ENCODE measurements at places on chromosomes 1 and 21.

DNA sequence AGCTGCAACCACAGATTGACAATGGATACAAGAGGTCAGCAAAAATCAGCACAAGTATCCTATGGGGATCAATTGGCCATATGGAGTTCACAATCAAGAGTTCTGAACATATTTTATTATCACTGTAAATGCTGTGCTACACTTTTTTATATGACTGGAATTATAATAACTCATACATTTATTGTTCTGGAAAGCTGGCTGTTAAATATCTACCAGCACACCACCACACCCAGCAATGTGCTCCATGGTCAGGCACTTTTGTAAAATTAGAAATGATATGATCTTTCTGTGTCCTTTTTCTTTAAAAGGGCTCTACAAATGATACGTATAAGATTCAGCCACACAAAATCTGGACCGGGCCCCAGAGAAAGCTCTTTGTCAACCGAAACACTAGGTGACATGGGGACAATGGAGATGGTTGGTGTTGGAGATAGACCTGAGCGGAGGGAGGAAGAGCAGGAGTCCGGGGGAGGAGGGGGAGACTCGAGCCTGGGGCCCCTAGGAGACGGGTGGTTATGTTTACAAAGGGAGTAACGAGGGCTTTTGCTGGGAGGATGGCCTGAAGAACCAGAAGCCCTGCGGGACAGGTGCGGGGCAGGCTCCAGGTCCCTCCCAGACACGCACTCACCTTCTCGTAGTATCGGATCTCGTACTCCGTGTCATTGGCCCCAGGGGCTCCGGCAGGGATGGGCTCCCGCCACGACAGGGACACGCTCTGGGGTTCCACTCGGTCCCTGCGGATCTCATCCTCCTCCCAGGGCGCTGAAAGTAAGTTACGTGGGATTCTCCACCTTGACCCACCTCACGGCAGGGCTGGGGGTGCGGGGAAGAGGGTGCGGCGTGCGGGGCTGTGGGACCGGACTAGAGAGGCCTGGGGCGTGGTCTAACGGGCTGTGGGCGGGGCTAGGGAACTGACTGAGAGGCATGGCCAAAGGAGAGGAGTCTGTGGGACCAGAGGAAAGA, 30.0 kb downstream of the EPHA10 start:
- no peak for DNase-seq

DNA sequence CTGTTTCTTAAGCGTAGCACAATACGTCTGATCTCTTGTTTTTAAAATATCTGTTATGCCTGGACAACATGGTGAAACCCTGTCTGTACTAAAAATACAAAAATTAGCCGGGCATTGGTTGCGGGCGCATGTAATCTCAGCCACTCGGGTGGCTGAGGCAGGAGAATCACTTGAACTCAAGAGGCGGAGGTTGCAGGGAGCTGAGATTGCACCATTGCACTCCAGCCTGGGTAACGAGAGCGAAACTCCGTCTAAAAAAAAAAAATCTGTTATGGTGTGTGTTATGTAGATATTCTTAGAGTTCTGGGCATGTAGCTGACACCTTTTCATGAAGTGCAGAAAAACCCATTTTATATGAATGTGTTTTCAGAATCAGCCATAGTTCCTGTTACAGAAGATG, 38.2 kb downstream of the RABGAP1L start:
- no peak for DNase-seq

GRCh38 chr1:202801175-202801574, 7.0 kb downstream of the KDM5B start:
- no peak for DNase-seq

GRCh38 chr21:46603228-46603627, 1.7 kb downstream of the S100B start:
- no peak for DNase-seq

- DNase-seq, result no peak
Measured at GRCh38 chr1:17829579-17829978, 74.4 kb downstream of the ACTL8 start.

GRCh38 chr1:245258271-245258920, 103.6 kb downstream of the KIF26B start:
- no peak for DNase-seq

DNA sequence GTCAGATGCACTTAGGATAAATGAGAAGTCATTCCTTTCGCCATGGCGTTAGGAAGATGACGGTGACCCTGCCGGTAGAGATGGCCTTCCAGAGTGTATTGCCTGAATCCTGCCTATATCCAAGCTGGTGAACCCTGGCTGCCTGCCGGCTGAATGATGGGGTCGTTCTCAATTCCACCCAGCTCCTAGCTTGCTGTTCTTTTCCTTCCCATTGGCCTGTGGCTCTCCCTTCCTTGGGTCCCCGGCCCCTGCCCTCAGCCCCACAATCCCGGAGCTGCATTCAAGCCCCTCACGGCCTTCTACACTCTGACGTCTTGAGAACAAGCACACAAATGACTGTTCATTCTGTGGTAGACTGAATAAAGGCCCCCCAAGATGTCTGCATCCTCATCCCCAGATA, 28.2 kb upstream of the ZBTB21 start:
- no peak for DNase-seq

DNA sequence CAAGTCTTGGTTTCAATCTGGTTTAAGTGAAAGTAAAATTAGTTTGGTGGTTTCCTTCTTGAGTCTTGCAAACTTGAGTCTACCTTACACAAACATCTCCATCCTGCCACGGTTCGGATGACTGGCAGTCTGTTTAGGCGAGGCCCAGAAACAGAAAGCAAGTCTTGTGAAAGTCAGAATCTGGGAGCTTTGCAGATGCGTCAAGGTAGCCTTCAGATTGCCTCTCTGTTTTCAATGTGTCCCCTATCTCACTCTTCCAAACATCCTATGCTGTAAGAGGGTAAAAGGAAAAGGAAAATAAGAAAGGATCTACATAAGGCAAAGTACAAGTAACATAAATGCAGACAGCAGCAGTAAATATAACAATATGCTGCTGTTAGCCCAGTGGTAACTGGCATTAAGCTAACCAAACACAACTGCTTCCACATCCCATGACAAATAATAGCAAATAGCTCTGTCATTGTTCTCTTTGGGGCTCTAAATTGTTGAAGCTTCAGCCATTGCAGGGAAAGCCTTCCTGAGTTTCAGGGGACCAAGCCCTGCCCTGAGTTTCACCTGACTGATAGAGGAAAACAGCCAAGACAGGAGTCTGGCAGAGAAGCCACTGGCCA, 26.2 kb upstream of the C1orf105 start:
- no peak for DNase-seq

GRCh38 chr1:231171623-231172197, 9.9 kb downstream of the TRIM67 start:
- DNase-seq, result no peak

GRCh38 chr1:96367791-96368190, 353.8 kb upstream of the PTBP2 start:
- DNase-seq, result no peak

DNA sequence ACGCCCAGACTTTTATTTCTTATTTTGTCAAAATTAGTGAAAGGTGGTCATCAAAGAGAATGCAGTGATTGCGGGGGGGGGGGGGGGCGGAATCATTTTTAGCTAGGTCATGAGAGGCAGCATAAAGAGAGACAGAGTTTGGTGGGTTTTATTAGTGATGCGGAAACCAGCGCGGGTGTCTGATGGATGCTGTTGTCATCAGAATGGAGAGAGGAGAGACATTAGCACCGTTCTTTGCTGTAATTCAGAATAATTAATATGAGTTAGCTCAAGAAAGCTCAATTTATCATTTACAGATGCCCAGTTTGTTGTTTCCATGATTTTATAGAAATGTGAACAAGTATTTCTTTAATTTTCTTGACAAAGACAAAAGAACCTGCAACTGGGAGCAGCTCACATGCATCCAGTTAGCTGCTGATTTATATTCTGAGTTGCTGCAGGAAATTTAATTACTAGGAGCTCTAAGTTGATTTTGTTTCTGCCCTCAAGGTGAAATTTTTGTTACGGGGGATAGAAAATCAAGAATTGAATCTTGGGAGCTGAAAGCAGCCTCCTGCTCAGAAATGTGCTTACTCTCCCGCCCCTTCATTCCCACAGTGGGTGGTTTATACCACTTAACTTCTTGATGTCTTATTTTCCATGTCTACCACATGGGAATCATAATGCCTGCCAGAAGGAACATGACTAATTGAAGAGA, 133.4 kb upstream of the MAP1LC3C start:
- no peak for DNase-seq

GRCh38 chr1:218642033-218642948, 297.2 kb downstream of the TGFB2 start:
- DNase-seq, result no peak

GRCh38 chr1:31834501-31834900, 18.7 kb upstream of the SPOCD1 start:
- no peak for DNase-seq

GRCh38 chr1:190273161-190273560, 204.5 kb downstream of the BRINP3 start:
- DNase-seq, result no peak

DNA sequence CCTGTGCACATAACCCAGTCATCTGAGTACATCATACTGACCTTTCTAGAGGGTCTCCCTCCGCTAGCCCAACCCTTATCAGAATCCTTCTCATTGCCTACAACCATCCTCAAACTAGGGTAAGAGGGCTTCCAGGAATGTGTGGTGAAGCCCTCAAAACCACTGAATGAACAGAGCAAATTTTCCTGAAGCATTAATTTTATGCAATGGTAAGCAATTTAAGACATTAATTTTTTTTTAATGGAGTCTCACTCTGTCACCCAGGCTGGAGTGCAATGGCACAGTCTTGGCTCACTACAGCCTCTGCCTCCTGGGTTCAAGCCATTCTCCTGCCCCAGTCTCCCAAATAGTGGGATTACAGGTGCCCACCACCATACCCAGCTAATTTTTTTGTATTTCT, 86.1 kb upstream of the ZNF281 start:
- no peak for DNase-seq

DNA sequence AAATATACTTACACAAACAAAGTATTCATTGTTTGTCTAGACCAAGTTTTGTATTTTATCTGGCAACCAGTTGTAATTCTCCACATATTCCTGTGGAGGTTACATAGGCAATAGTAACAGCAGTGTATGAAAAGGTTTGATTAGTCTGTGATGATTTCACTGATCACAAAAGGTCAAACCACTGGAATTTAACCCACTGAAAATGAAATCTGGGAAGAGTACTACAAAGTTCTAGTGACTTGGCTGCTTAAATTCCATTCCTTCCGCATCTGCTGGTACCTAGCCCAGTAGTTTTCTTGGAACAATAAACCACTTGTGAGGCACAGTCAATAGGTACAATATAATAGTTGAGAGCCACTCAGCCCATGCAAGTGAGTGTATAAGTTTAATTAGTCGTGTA, 205.4 kb downstream of the NFIA start:
- no peak for DNase-seq

DNA sequence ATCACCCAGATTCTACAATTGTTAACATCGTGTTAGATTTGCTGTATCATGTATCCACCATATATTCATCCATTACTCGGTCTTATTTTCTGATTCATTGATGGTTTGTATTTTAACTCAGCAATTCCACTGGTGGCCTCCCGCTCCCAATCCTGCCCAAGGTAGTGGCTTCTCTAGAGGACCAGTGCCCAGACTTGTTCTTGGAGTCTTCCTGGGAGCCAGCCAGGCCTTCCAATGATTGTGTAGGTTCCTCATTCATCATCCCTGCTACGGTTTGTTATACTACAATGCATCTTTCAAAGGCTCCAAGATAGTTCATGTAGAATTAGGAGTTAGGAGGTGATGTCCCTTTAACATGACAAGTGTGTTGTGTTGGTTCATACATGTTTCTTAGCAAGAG, 451.1 kb downstream of the SETD4 start:
- DNase-seq, result no peak

DNA sequence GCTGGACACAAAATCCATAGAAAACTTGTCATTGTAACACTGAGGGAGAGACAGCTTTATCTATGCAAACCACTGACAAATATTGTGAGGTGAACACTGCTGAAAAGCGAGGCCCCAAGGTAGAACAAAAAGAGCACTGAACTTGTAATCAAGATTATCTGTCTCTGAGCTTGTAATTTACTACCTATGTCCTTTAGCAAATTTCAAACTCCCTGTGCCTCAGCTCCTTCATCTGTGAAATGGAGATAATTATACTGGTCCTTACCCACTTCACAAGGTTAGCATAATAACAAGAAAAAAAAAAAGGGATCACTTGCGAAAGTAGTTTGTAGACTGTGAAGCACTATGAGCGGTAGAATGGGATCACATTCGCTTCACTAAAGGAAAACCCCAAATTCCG, 4.9 kb upstream of the NUCKS1 start:
- no peak for DNase-seq

GRCh38 chr1:178075333-178075732, 18.6 kb upstream of the RASAL2 start:
- DNase-seq, result no peak

GRCh38 chr1:30307182-30307581, 416.2 kb downstream of the MATN1 start:
- DNase-seq, result no peak

GRCh38 chr1:89472253-89472652, 52.4 kb upstream of the LRRC8B start:
- no peak for DNase-seq

DNA sequence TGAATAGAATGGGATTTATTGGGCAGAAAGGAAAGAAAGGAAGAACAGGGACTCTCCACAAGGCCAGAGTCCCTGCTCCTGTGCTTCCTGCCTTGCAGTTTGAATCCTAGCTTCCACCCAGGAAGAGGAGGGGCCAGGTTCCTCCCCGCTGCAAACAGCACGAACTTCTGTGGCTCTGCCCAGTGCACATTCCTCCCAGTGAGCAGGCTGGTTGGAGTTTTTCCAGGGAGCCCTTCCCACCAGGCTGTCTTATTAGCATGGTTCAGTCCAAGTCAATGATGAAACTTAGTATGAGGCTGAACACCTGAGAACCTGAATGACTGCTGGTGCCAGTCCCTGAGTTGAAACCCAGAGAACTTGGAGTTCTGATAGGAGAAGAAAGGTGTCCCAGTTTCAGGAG, 247.2 kb downstream of the DUSP10 start:
- no peak for DNase-seq

DNA sequence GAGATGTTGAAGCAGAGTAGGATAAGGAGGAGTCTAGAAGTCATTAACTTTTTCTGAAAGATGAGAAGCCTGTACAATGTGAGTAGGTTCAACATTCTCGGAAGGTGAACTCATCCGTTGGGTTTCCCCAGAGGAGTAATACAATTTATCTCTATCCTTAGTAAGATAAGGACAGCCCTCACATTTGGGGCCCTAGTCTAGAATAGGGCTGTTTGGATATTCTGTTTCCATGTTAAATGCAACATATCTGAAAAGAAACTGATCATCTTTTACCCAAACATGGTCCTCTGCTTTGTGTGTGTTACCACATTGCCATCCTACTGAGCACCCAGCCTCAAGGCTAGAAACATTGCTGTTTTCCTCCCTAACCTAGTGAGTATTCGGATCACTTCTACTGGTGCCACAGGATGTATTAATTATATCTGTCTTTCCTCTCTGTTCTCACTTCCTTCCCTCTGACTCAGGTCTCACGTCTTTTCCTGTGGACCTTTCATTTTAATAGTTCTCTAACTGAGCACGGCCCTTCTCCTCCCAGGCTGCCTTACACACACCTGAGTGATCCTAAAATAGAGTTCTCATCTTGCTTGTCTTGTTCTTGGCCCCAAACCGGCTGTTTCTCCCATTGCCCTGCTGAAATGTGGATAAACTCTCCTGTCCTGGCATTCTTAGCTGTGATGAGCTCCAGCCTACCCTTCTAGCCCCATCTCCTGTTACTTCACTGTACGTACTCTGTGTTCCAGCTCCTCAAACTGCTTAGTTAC, 91.7 kb downstream of the CDC14A start:
- DNase-seq, result peak; percentile 28
